ENCODE measurements at places on chromosomes 13 and 19.

DNA sequence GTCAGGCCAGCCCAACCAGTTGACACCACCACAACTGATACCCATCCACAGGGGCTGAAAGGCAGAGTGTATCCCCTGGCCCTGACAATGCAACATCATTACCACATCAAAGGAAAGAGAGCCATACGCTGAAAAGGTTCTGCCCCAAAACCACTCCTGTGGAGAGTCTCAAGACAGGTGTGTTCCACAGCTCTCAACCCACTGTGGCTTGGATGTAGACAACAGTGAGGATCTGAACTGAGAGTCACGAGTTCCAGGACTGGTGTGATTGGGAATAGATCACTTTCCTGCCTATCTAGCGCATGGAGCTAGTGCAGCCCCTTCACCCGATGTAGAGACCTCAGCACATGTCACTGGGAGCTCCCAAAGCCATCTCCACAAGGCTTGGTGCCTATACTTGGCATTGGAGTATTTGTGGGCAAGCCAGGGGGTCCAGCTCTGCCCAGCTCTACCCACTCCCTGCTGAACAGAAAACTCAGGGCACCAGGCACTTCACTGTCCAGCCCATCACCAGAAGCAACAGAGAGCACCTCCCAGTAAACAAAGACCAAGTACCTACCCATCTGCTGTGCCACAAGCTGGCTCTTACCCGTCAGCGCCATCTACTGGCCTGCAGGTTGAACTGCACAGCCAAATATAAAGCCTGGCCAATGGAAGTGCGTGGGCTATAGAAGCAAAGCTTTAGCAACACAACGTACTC lies 579.5 kb downstream of the UQCRFS1 start:
- DNase-seq = peak; percentile 45

DNA sequence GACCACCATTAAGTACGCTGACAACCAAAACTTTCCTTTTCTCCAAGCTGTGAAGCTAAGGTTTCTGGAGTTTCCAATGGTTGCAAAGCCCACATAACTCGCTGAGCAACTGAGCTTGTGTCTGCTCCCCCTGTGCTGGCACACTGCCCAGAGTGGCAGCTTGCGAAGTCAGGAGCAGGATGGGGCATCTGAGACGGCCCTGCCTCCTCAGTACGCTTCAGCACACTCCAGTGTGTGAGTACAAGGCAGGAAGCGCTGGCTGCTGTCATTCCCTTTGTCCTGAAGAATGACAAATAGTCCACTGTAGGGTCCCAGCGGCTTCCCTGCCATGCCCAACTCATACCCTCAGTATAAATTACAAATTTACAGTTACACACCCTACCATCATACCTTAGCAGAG lies 51.5 kb downstream of the SKA3 start:
- no peak for DNase-seq

- no peak for DNase-seq
Measured at GRCh38 chr19:41030651-41031050, 39.6 kb downstream of the CYP2B6 start.

DNA sequence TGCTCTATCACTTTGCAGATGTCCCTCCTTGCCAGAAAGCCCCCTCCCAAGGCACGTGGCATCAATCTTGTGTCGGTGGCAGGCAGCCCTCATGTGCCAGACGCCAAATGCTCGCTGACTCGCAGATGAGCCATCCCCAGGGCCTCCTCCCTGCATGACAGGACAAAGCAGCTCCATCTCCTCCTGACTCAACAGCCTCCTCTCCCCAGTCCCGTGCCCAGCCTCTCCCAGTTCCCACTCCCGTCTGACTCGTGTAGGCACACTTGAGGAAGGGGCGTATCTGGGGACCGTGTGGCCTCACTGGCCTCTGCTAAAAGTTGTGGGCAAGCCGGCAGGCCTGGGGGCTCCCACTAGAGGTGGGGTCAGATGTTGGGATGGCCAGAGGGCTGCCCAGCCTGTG lies 133.6 kb downstream of the STK24 start:
- no peak for DNase-seq

- no peak for DNase-seq
Measured at GRCh38 chr13:29382021-29382420, 213.5 kb downstream of the SLC7A1 start.

- peak; percentile 56 for DNase-seq
Measured at GRCh38 chr19:1324806-1325567, 39.3 kb downstream of the EFNA2 start.

GRCh38 chr13:46881621-46882020 lies 15.2 kb downstream of the HTR2A start:
- no peak for DNase-seq

DNA sequence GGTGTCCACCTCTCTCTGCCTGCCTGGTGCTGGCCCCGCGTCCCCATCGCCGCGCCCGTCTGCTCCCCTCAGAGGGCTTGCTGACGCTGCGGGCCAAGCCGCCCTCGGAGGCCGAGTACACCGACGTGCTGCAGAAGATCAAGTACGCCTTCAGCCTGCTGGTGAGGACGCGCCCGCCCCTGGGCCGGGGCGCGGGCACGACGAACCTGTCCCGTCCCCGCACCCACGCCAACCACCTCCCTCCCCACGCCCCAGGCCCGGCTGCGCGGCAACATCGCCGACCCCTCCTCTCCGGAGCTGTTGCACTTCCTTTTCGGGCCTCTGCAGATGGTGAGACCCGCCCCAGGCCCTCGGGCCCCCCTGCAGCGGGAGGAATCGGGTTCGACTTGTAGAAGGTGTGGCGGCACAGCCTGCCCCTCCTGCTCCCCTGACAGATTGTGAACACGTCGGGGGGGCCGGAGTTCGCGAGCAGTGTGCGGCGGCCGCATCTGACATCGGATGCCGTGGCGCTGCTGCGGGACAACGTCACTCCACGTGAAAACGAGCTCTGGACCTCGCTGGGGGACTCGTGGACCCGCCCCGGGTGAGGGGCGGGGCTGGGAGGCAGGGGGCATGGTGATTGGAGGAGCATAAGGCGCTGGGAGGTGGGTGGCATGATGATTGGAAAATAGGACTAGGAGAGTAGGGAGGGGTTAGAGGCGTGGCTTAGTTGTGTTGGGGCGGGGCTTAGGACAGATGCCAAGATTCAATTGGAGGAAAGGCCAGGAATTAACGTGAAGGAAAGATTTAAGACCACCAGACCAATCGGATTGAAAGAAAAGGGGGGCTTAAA lies 6.6 kb downstream of the EPS8L1 start:
- DNase-seq = no peak

DNA sequence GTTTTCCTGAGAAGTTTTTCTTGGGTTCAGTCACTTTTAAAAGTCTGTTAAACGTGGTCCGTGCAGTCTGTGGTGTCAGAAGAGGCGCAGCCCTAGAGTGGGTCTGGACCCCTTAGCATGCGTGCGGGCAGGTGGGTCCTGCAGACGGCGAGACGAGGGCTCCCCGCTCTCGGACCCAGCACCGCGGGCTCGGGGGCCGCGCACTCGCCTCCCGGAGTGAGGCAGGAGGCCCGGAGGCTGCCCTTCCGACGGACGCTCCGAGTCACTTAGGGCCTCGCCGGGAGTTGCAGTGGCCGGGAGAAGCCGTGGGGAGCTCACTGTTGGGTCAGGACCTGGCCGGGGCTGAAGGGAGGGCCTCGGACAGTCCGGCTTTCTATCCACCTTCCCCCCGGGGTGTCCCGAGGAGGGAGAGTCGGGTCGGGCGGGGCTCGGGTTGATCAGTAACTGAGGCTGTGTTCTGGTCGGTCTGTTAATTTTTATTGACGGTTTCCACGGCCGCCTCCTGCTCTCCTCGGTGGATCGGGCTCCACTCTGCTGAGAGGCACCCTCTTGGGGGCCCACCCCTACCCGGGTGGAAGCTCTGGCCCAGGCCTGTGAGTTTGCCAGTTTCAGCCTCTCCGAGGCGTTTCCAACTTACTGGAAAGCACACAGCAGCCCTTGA lies 1.3 kb downstream of the PTBP1 start:
- no peak for DNase-seq

GRCh38 chr19:41626278-41626677 lies 596 bp downstream of the CEACAM4 start:
- no peak for DNase-seq

GRCh38 chr19:19816679-19817078 lies 4.9 kb downstream of the ZNF506 start:
- DNase-seq = no peak

- DNase-seq = no peak
Measured at GRCh38 chr13:113996081-113996911, 22.4 kb upstream of the C13orf46 start.

- no peak for DNase-seq
Measured at GRCh38 chr19:1274852-1275259, 474 bp upstream of the FAM174C start.

DNA sequence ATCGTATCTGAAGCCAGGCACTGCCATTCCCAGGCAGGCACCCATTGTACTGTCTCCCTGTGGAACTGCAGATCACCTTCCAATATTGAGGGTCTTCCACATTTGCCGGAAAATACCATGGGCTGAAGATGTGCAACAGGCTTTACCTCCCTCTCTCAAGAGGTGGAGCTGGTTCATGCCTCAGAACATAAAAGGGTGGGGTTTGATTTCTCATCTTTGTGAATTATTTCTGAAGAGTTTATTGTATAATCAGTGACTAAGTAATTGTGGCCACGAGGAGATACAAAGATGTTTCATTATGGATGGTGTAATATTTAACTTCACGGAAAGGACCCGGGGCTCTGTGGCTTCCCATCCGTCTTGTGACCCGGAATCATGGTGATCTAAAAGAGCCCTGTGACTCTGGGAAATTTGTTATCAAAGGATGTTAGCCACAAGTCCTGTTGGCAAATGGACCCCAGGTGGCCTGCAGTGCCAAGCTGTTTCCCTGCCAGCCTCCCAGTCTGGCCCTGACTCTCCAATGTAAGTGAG lies 230.5 kb downstream of the LACC1 start:
- no peak for DNase-seq

DNA sequence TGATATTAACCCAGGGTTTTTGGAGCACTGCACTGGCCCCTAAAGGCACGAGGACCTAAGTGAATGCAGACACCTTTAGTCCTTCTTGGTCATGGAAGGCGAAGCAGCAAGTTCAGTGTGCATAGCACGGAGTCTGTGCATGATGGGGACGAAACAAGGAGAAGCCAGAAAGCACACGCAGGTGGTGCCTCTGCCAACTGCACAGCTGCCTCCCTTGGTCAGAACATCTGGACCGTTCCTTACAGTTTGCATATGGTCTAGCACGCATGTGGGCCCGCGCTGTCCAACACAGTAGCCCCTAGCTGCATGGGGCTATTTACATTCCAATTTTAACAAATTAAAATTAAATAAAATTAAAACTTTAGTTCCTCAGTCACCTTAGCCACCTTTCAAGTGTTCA lies 44.0 kb downstream of the FLT3 start:
- no peak for DNase-seq

DNA sequence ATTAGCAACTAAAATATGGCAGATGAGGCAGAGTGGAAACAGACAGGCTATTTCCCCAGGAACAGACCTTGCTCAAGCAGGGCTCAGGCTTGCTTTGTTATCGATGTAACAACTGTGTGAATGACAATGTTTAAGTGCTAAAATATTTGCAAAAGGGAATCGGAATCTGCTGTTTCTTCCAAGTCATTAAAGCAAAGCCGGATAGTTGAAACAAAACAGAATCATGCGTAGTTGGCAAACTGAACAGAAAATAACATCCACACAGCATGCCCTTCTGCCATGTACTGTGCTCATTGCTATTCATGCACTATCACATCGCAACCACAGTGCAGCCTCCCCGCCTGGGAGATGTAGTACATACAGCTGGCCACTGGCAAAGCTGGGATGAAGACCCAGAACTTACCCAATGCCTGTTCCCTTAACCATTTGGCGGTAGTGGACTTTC lies 799.1 kb downstream of the DIAPH3 start:
- no peak for DNase-seq

GRCh38 chr19:39139305-39139874 lies 13.8 kb downstream of the PAK4 start:
- DNase-seq = no peak

- no peak for DNase-seq
Measured at GRCh38 chr13:25943658-25944057, 108.2 kb downstream of the SHISA2 start.

DNA sequence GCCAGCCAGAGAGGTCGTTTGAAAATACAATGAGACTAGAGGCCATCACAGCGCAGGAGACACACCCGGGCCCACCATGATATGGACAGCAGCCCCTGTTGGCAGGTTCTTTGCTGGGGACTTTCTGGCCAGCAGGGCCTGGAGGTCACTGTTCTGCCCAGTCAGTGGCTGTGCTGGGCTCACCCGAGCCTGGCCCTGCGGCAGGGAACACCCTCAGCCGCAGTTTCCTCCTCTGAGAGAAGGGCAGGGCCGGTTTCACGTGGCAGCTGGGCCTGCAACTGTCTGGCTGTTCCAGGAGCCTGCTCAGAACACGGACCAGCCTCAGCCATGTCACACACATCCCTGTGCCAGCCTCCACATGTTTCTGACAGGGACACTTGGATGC lies 39.4 kb downstream of the ADPRHL1 start:
- no peak for DNase-seq

DNA sequence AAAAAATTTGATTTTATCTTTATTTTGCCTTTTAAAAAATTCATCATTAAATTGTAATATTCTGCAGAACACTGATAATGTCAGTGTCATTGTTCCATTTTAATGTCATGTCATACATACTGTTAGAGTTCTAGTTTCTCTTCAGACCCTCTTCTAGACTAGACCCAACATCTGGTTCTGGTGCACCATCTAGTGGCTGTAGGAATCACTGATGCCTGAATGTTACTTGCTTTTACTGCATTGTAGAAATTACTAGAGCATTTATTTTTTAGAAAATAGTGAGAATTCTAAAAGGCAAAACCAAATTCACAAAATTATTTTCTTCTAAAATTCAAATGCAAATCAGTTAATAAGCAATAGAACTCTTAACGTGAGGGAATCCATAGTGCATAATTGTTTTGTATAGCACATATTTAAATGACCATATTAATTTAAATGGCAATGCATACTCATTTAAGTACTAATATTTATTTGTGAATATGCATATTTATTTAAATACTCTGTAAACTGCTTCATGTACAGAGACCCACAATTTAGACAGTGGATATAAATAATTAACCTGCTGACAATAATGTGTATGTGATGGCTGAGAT lies 425.7 kb downstream of the KLF12 start:
- peak; percentile 10 for DNase-seq

DNA sequence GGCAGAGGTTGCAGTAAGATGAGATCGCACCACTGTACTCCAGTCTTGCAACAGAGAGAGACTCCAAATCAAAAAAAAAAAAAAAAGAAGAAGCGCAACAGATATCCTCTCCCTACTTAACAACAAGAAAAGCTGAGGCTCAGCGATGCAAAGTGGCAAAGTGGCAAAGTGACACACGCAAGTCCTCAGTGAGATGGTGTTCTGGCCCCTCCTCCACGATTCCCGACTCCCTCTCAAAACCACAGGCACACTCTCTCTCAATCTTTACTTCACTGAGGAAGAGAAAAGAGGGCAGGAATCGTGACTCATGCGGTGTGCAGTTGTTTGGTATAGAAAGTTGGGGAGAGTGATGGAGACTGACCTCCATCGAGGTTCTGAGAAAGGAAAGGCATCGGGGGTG lies 12.6 kb downstream of the FFAR2 start:
- no peak for DNase-seq

DNA sequence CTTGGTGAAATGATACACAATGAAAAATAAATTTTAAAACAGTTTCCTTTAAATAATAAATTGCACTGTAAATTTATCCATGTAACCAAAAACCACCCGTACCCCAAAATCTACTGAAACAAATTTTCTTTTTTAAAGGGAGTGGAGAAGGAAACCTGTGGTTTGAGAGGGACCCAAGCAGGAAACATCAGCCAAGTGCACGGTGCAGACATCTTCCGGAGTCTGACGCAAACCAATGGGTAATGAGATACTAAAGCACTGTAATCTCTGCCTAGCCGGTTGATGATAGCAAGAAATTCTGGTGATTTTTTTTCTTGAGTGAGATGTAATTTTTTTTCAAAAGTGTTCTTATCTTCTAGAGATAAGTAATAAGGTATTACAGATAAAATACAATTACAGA lies 115.4 kb downstream of the ABCC4 start:
- no peak for DNase-seq

Measured in hypothalamus (tissue), 51 donors.